ENCODE measurements at places on chromosomes 4 and X. TPM values are rescaled to one million over a fixed set of nuclear protein-coding genes. Genes with fewer than 3 reads are reported as not detected.

- no peak for DNase-seq
These were observed 685 bp downstream of the RAB9B start for GRCh38 chrX:103831342-103831802.

DNA sequence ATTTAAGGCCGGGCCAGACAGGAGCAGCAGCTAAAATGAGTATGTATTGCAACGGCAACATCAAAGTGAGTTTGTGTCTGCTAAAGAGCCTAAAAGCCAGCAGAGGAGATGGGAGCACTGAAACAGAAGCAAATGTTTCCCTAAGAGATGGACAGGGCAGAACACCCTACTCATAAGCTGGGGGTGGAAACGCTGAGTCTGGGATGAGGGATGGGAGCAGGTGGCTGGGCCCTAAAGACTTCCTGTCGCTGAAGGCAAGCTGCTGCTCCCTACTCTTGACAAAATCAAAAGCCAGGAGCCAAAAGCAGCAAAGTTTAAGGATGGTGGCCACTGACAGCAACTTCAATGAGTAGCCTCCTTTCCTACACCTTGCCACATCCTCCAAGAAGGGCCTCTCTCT, 40.6 kb upstream of the NAP1L5 start:
- no peak for DNase-seq

DNA sequence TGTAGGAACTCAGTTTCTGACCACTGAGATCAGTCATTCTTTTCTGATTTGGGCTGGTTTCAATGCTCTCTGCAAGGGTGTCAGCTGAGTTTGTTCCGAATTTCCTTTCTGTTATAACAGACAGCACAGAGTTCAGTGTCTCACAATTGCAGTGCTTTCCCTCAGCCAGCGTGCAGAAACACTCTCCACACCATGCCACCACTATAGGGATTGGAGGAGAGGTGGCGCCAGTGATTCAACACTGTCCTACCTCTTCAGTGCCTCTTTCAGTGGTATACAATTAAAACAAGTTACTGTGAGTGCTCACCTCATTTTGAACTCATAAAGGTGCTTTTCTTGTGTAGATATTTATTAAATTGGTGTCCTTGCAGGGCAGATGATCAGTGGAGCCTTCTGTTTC, 413.2 kb upstream of the CXorf51B start:
- no peak for DNase-seq

DNA sequence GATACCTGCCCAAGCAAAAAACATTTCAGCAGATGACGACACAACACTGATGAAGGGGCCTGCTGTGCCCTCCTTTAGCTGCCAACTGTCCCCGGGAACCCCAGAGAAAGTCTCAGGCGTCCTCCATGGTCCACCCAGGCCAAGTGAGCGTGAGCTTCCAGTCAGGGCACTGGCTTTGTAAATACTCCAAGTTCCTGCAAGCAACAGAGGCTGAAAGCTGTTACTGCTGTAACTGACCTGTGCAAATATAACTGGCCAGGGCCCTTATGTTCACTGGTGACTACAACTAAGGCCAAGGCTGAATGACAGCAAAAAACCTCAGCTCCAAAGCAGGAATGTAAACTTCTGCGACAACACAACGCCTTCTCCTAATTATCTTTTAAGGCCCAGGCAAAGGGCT, 8.2 kb downstream of the WDR1 start:
- DNase-seq = no peak

- no peak for DNase-seq
These were observed 284.8 kb downstream of the UNC5C start for GRCh38 chr4:95263960-95264359.

DNA sequence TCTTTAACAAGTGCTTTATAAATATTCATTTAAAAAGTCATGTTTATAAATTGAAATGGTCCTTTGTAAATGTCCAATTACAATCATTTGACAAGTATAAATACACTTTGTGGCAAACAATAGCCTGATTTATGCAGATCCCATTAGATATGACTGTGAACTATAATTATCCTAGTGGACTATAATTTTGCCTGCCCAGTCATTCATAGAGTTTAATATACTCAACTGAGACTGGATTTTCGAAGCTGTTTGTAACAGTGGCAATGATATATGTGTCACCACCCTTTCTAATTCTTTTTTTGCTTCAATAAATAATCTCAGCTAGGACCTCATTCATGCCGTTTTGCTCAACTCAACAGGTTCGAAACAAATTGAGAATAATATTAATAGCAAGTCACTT, 732.0 kb downstream of the PCDH18 start:
- no peak for DNase-seq

GRCh38 chr4:137125011-137125410, 407.3 kb downstream of the PCDH18 start:
- no peak for DNase-seq

DNA sequence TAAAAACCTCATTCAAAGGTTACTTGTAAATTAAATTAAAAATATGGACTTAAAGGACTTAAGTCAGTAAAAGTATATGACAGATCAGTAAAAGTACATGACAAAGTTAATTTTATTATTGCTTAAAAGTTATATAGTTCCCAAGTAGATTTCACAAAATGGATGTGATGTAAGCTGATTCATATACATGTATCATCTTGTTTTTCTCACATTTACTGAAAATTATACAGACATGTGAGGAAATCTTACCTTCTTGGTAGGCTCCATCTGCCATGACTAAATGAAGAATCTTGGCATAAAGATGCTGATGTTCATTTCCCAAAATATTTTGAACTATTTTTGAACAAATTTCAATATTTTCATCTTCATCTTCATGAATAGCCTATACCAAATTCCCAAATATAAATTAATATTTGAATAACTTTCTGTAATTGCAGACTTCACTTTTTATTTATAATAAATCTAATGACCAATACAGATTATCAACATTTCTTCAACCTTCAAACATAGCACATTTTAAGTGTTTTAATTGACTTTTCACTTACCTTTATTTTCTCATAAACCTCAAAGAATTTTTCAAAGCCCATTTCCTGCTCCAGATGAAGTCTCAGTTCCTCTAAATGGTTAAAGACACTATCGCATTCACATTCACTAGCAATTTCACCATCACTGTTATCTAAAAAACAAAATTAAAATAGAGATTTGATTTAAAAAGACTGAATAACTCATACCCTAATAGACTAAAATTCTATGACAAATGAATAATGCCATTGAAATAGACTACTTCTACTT, 129.4 kb upstream of the SH3RF1 start:
- no peak for DNase-seq

DNA sequence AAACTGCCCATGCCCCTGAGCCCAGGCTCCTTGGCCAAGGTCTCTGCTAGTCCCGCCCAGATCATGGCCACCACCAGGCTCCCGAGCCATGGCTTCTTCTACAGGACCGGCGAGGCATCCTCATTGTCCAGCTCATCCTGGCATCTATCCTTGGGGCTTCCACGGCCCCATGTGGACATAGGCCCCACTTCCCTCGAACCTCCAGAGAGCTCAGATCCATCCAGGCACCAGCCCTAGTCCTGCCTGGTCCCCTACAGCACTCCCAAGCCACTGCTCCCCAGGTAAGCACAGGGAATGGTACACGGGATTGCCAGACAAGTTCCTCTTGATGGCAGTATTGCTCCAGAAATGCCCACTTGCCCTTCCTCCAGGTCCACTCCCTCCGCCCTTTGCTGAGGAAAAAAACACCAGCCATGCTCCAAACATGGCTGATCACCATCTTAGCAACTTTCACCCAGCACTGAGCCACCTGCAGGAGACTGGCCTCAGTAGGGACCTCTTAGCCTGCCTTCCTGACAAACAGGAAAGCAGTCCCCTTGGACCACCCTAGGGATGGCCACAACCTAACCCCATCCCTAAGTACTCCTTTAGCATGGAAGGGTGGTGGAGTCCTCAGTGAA, 272.1 kb upstream of the AGTR2 start:
- no peak for DNase-seq

DNA sequence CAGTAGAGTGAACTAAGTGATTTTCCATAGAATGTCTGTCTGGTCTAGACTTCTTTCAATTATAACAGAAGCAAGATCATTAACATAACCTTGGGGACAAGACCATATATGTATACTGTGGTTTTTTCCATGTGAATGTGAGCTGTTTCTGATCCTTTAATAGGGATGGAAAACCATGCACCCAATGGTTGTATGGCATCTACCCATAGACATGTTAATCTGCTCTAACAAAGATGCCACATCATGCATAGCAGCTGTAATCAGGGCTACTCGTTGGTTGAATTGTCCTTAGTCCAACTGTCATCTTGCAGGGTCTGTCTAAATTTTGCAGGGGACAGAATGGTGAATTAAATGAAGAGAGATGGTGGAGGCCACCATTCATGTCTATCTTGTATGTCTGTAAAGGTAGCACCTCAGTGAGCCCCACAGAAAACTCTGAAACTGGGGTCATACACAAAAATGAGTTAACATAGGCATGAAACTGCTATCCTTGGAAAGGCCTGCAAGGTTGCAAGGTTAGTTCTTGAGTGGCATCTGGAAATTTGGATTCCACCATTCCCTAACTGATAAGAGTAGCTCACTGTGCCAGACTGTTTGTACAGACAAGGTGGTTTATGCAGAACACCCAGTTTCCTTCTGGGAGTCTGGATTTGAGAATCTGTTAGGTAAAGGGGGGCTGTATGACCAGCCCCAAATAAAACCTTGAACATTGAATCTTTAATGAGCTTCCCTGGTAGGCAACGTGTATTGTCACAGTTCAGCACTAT, 16.5 kb downstream of the THAP6 start:
- DNase-seq = no peak

GRCh38 chr4:173264245-173264644, 69.9 kb downstream of the HMGB2 start:
- no peak for DNase-seq

- no peak for DNase-seq
These were observed 42.4 kb upstream of the FGF2 start for GRCh38 chr4:122784261-122784660.

DNA sequence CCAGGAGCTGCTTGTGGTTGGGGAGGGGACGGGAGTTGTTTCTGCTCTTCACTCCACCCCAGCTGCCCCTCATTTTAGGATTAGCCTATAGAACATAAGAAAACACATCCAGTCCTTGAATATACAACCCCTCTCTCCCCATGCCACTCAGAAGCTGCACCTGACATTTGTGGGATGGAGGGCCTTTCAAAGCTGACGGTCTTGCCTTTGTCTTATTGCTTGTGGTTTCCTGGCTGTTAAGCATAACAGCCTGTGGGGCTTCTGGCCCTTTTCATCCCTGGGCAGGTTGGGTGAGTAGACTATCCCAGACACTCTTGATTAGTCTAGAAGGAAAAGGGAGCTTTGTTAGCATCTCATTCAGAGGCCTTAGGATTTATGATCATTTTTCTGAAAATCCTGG, 407.6 kb upstream of the BOD1L1 start:
- DNase-seq = no peak

DNA sequence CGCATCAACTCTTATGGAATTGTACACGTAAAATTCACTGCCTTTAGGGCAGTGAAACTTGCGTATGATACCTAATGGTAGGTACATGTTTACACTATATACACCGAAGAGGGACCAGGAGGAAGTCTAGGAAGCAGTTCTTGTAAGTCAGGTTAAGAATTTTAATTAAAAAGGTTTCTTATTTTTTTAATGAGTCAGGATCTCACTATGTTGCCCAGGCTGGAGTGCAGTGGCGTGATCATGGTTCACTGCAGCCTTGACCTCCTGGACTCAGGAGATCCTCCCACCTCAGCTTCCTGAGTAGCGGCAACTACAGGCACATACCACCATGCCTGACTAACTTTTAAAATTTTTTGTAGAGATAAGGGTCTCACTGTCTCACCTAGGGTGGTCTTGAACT, 6.6 kb downstream of the NUDT9 start:
- DNase-seq = no peak

- DNase-seq = no peak
These were observed 66.9 kb downstream of the SYNPO2 start for GRCh38 chr4:118955515-118955914.

DNA sequence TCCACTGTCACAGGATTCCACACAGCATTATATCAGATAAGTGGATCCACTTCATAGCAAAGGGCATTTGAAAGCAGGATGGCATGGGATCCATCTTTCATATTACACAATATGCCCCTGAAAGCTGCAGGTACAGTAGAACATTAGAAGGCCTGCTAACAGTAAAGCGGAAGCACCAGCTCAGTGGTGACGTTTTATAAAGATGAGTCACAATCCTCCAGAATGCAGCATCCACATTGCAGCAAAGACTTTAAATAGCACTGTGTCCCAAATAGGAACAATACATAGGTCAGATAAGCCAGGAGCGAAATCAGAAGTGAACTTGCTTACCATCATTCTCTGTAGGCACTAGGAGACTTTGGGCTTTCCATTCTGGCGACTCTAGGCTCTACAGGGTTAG, 609.5 kb upstream of the FAT1 start:
- DNase-seq = no peak

DNA sequence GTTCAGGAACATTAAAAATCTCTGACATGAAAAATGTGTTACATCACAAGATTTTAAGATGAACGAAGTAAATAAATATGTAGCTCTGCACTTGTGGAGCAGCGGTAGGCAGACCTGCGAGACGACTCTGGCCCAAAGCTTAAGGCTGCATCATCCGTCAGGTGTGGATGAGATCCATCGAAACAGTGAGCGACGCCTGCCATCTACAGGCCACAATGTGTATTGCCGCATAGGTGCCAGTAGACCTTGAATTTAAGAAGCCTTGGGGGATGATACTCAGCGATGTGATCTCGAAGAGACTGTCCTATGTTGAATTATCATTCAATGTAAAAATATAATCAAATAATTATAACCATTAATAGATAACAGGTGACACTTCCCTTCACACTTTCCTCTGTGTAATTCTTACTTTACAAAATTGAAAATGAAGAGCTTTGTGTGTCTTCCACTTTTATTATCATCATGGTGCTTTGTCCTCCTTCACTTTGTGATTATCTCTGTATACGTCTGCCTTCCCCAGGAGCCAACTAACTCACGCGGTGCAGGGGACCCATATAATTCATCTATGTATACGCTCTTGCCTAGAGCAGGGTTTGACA, 851.0 kb downstream of the RAB28 start:
- no peak for DNase-seq

DNA sequence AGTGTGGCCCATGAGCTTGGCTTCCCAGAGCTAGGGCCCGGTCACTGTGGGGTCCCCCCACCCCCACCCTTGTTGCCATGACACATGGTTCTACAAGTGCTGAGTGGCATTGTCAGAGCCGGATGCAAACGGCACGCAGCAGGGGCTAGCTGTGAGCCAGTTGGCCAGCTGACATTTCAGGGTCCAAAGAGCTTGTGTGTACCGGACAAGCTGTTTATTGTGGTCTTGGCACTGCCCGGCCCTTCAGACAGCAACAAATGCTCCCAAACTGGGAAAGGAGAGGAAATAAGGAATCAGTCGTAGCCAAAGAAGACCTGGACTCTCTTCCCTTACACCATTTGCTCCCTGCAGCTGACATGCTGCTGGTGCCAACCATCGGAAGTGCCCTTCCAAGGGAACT, 36.8 kb downstream of the TSC22D3 start:
- DNase-seq = no peak

The SSX2B gene
- total RNA-seq = not detected

The ATG4A gene
- total RNA-seq = 9.4 TPM

The OPN1MW2 gene
- total RNA-seq = not detected

The XAGE2 gene
- total RNA-seq = 8.1 TPM

The WAS gene
- total RNA-seq = 33.5 TPM

The CFP gene
- 21.8 TPM for total RNA-seq
